ENCODE measurements at places on chromosomes 3 and 15.

- DNase-seq = no peak
Observed at GRCh38 chr3:4494895-4495264, 1.7 kb downstream of the ITPR1 start.

DNA sequence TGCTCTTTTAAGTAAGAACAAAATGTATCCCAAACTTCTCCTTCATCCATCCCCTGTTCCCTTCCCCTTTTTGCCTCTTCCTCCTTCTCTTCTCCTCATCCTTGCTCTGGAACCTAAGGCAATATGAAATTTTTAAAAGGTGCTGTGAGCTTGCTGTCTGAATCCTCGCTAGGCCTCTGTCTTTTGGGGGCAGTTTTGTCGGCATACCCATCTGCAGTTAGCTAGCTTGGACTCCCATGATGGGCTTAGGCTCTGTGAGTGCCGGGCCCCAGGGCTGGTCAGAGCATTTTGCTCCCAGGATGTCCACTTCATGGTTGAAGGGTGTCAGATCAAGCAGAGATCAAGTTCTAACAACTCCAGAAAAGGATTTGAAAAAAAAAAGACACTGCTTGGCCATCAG lies 18.6 kb downstream of the ZIC1 start:
- no peak for DNase-seq

DNA sequence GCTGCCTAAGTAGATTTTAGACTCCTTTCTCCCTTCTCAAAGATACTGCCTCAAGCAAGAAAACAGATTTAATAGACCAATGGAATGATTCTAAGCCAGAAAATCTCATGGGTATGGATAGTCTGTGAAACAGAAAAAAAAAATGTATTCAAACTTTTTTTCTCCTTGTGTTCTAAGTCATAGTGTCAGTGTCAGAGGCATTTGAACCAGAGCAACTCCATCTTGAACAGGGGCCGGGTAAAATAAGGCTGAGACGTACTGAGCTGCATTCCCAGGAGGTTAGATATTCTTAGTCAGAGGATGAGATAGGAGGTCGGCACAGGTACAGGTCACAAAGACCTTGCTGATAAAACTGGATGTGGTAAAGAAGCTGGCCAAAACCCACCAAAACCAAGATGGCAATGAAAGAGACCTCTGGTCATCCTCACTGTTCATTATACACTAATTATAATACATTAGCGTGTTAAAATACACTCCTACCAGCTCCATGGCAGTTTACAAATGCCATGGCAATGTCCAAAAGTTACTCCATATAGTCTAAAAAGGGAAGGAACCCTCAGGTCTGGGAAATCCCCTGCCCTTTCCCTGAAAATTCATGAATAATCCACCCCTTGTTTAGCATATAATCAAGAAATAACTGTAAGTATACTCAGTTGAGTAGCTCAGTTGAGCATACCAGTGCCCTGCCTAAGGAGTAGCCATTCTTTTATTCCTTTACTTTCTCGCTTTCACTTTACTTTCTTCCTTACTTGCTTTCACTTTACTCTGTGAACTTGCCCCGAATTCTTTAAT lies 72.8 kb upstream of the GOLGA8B start:
- DNase-seq = no peak

- no peak for DNase-seq
Observed at GRCh38 chr3:152817400-152817799, 17.5 kb upstream of the P2RY1 start.

DNA sequence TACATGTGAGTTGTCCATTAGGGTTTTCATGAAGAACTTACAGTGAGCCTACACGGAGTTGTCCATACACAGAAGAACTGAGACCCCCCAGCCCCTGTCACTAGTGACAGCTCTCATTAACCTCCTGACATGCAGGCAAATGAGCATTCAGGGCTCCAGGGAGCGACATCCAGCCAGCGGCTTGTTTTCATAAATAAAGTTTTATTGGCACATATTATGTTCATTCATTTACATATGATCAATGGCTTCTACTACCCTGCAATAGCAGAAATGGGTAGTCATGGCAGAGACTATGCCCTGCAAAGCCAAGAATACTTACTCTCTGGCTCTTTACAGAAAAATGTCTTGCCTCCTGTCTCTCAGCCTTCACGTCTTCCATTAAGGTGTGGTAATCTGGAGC lies 553.5 kb downstream of the EDEM1 start:
- DNase-seq = no peak

DNA sequence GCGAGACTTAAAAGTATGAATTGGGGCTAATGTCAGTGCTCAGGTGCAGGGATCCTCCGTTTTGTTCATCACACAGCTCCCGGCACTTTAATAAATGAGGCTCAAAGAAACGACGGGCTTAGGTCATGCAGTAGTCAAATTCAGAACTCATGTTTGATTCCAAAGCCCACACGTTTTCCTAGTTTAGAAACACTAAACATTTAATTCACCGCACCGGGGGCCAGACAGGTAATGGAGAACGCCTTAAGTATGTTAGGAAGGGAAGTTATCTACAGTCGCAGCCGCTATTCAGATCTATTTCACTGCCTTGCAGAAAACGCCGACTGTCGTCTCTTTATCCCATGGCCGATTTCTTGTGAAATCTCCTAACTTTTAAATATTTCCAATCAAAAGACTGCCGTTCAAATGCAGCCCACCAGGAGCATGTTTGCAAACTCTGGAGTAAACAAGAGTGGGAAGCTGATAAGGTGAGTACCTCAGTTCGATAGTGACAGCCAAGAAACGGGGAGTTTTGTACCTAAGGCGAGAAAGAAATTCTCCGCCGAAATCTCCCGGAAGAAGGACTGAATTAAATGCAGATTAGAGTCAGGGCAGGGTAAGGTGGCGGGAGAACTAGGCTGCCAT lies 569 bp downstream of the HIGD2B start:
- no peak for DNase-seq

- no peak for DNase-seq
Observed at GRCh38 chr3:143163562-143164100, 44.1 kb downstream of the CHST2 start.

- no peak for DNase-seq
Observed at GRCh38 chr3:141071681-141072260, 20.6 kb downstream of the SPSB4 start.

DNA sequence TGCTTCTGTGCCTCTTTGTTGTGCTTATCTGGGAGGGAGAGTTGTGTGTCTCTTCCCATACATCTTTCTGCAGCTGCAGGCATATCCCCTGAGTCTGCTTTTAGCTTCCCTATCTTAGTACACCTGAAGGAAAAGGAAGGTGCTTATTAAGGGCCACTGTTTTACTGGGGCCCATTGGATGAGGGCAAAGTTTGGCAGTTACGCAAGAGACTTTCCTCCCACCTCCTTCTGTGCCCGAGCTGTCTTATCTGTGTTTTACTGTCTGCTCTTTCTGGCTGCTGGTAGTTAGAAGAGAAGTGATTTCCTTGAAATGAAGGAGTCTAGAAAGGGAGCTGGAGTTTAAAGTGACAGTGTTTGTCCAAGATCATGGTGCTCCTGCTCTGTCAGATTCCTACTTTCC lies 66.5 kb downstream of the GABRG3 start:
- DNase-seq = no peak

GRCh38 chr3:11201251-11202019 lies 47.1 kb downstream of the HRH1 start:
- no peak for DNase-seq

GRCh38 chr3:122356402-122356801 lies 26.6 kb downstream of the MIX23 start:
- no peak for DNase-seq

- no peak for DNase-seq
Observed at GRCh38 chr3:16322189-16322588, 57.2 kb downstream of the OXNAD1 start.

DNA sequence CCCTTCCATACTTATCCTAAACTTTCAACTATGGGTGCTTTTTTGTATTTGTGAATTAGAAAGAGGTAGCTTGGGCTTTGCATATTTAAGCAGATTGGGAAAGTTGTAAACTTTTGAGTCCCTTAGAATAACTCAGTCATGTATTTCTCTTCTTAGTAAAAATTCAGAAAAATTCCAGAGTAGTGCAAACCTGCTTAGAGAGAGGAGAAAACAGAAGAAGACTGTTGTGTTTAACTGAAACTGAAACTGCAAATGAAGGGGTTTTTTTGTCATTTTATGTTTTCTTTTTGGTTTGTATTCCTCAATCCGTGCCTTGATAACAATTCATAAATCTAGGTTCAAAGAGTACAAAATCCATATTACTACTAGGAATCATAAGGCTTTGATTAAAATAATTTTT lies 31.3 kb downstream of the CD200 start:
- DNase-seq = no peak

DNA sequence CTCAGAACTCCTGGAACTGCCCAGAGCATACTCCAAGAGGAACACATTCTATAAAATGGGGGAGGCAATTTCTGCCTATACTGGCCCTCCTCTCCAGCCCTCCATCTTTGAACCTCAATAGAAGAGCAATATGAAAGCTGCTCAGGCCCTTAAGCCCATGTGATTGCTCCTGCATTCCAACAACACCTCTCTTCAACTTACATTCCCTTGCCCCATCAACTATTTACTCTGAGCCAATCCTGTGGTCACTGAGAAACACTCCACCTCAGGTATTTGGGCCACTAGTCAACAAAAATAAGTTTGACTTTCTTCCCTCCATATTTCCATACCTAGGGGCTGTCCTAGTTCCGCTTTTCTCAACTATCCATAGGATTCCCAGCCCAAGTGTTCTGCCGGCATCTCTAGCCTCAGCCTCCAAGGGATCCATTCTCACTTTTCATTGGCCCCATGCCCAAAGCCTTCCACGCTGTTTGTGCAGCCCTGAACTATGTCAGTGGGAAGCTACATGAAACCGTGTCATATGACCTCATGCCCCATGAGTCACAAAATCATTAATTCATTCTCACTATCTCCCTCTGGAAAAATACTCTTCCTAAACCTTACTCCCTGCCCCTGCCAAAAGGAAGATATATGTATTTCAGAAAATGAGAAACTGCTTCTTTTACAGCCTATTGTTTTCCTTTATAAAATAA lies 61.6 kb downstream of the GJD2 start:
- DNase-seq = no peak

DNA sequence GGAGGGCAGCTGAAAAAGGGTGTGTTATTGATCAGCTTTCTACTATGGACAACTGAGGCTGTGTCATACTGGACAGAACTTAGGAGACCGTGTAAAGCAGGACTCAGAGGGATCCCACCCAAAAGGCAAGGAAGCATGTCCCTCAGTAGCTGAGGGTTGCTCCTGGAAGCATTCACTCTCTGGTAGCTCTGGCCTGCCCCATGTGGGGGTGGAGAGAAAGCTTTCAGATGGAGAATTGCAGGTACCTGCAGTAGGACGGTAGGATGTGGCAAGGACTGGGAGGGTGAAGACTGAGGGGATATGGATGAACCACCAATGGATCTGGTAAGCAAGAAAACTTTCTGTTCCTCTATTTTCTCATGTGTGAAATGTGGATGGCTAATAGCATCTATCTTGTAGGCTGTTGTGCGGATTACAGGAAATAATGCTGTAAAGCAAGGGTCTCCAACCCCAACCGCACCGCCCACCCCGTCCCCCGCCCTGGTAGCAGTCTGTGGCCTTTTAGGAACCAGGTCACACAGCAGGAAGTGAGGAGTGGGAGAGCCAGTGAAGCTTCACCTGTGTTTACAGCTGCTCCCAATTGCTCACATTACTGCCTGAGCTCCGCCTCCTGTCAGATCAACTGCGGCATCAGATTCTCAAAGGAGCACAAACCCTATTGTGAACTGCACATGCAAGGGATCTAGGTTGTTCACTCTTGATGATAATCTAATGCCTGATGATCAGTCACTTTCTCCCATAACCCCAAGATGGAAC lies 157.7 kb upstream of the PROK2 start:
- DNase-seq = no peak

DNA sequence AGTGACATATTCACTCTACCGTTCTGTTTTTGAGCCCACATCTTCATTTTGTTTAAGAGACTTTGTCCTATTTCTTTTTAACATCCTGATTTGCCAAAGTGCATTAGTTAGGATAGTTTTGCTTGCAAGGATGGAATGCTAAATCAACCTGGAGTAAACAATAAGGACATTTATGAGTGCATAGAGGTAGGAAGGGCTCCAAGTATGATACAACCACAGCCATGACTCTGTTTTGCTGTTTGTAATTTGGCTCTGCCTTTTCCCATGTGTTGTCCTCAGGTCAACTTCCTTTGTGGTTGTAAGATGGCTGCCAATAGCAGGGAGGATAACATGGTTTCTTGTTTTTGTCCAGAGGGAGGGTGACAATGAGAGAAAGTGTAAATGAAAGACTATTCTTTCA lies 66.4 kb upstream of the GOLIM4 start:
- DNase-seq = no peak

DNA sequence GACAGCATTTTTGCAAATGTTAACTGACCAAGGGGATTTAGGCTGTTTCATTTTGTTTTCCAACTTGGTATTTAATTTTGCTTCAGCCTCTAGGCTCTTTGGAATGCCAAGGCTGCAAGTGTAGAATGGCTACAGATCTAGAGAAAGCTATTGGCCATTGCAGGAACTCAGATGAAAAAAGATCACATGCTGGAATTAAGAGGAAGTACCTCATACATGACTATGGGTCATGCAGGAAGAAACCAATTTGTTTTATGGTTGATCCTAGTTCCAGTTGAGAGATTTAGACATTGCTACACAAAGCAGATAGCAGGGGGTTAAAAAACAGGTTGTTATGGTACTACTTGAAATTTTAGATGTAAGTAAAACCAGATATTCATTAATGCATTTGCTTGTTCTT lies 12.7 kb upstream of the CLDN16 start:
- DNase-seq = no peak

GRCh38 chr3:16253601-16254000 lies 11.1 kb downstream of the DPH3 start:
- no peak for DNase-seq

GRCh38 chr3:52805270-52806039 lies 10.9 kb downstream of the ITIH3 start:
- no peak for DNase-seq

DNA sequence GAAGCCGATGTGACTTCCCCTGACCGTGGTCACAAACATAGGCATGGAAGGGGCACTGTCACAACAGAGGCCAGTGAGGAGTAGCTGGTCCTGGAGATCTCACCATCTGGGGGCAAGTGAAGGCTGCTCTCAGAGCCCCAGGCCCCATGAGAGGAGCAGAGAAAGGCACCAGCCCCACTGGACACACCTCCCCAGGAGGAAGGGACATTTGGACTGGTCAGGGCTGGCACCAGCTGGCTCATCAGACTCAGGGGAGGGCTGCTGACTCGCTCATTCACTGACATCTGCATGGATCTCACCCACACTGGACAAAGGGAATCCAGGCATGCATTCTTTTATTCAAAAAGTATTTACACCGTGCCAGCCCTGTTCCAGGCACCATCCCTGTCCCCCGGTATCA lies 26.8 kb downstream of the ESYT3 start:
- no peak for DNase-seq

- DNase-seq = no peak
Observed at GRCh38 chr3:153866901-153867300, 254.3 kb upstream of the ARHGEF26 start.

DNA sequence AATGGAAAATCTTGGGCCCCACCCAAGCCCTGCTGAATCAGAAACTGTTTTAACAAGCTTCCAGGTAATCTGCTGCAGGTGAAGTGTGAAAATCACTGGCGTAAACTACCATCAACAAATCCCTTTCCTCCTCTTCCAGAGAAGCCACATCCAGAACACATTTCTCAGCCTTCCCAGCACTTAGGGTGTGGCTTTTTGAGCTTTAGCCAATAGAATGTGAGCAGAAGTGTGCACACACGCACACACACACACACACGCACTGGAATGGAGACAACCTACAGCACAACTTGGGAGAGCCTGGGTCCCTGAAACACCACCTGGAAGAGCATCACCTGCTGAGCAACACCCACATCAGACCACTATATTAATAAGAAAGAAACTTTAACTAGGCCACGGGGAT lies 98.6 kb downstream of the OSBPL10 start:
- DNase-seq = no peak
